ENCODE measurements at places on chromosomes 16 and 17. TPM values are rescaled to one million over a fixed set of nuclear protein-coding genes. Genes with fewer than 3 reads are reported as not detected.

DNA sequence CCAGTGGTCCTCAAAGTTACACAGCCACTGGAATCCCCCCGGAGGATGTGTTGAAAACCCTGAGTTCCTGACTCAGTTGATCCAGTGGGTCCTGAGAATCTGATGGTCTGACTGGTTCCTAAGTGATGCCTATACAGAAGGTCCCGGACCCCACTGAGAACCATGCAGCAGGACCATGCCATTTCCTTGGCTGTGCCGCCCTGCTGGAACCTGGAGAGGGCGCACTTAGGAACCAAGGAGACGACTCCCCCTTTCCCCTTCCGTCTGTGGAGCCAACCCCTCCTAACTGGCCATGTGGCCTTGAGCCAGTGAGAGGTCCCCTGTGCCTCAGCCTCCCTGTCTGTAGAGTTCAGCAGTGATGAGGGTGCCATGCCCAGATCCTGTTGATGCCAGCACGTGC, 22.0 kb downstream of the C16orf74 start:
- DNase-seq: peak; percentile 48

DNA sequence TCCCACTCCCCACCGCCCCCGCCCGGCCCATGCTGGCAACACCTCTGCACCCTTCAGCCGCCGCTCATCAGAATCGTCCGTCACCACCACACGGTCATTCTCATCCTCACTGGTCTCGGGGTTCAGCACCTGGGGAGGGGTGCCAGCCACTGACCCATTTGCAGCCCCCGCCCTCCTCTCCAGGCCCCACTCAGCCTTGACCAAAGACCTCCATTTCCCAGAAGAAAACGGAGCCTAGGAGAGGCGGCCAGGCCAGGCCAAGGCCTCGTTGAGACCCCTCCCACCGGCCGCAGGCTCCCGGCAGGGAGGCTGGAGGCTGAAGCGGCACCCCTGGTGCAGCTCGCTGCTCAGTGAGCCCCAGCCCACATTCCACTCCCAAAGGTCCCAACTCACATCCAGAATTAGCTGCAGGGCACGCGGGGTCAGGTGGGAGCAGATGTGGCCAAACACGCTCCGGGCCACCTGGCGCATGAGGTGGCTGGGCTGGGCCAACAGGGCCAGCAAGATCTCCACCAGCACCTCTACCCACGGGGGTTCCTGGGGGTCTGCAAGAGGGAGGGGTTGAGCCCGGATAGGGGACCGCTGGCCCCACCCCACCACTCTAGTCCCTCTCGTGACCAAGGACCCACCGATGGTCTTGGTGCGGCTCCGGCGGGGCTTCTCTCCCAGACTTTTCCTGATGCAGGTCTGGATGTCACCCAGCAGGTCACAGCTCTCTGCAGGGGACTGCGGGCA, 9.8 kb downstream of the MYBBP1A start:
- DNase-seq: no peak

DNA sequence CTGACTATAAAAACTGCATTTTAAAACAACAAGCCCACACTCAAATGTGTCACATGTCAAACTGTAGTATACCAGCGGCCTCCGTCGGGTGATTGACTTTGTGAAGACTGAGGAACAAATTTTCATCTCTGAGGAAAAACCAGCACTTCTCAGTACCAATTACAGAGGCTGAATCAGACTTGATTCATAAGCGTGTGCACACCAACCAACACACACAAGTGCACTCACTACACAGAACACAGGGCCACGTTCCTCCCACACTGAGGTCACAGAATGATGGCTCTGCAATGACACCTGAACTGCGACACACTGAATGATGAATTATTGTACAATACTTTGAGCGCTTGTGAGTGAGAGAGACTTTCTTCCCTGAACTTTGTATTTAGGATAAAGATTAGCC, 29.6 kb downstream of the XPO6 start:
- no peak for DNase-seq

GRCh38 chr16:85550953-85551924, 61.9 kb upstream of the GSE1 start:
- no peak for DNase-seq

GRCh38 chr17:28646039-28646754, 1.2 kb upstream of the BLTP2 start:
- DNase-seq: no peak

DNA sequence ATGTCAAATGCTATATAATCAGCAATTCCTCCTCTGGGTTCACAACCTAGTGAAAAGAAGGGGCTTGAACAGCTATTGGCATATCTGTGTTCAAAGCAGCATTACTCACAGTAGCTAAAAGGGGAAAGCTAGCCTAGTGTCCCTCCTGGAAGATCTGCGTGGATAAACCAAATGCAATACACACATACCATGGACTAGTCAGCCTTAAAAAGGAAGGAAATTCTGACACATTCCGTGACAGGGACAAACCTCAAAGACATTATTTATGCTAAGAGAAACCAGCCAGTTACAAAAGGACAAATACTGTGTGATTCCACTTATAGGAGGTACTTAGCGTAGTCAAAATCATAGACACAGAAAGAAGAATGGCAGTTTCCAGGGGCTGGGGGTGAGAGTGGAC, 90.1 kb downstream of the XYLT1 start:
- no peak for DNase-seq

- DNase-seq: no peak
Measured at GRCh38 chr17:77631307-77631706, 327.2 kb upstream of the TNRC6C start.

DNA sequence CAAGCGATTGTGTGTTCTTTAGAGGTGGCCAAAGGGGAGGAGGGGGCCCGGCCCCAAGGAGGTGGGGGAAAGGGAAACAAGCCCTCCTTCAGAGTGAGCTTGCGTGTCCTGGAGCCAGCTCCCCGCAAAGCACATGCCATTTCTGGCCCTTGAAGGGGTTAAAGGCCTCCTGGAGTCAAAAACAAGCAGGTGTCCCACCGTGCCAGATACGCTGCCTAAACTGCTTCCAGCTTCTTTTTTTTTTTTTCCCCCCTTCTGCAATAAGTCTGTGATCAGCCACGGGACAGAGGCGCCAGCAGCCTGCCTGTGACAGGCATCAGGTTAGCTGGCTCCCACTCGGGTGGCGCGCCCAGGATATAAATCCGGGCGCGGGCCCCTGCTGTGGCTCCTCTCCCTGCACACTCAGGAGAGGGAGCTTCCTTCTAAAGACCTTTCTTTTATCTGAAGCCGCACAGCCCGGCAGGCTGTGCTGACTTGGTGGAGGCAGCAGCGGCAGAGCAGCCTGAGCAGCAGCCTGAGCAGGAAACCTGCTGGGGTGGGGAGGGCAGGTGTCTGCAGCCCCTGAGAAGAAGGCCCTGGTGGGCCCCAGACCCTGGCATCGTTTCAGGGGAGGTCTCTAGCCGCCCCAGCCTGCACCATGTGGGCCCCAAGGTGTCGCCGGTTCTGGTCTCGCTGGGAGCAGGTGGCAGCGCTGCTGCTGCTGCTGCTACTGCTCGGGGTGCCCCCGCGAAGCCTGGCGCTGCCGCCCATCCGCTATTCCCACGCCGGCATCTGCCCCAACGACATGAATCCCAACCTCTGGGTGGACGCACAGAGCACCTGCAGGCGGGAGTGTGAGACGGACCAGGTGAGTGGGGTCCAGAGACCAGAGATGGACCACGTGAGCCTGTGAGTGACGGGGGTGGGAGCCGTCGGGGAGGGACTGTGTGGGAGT, at the start of gene WFIKKN2:
Gene WFIKKN2 (plus strand): TSS at position 286 of the 934 bp plus-strand sequence. CDS start 352 bp downstream, at position 638.
- DNase-seq: peak; percentile 48

The SSTR5 gene
- not detected for total RNA-seq

The MYADML2 gene
- not detected for total RNA-seq

The RHOT2 gene
- 34.0 TPM for total RNA-seq

Measured in neural progenitor cell (in vitro differentiated cells).